ENCODE measurements at places on chromosomes 11 and 22.

- DNase-seq: no peak
Measured at GRCh38 chr11:3160252-3161031, 4.7 kb downstream of the OSBPL5 start.

- DNase-seq: no peak
Measured at GRCh38 chr11:124751391-124751740, 689 bp downstream of the VSIG2 start.

DNA sequence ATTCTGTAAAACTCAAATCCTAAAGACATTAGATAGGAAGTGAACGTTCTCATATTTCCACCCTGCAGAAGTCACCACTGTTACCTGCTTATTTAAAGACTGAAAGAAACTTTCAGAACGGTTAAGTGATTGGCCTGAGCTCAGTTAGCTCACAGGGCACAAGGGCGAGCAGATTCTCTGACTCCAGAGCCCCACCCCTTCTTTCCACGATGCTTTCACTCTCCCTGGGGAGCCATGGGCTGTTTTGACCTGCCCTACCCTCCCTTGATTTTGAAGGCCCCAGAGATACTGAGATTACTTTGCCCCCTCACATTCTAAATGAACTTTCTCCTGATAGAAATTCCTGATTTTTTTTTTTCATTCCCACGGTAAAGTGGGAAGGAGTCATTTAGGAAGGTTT, 33.9 kb downstream of the ARHGAP1 start:
- DNase-seq: no peak

GRCh38 chr11:75982309-75982708, 167.3 kb downstream of the UVRAG start:
- DNase-seq: no peak

DNA sequence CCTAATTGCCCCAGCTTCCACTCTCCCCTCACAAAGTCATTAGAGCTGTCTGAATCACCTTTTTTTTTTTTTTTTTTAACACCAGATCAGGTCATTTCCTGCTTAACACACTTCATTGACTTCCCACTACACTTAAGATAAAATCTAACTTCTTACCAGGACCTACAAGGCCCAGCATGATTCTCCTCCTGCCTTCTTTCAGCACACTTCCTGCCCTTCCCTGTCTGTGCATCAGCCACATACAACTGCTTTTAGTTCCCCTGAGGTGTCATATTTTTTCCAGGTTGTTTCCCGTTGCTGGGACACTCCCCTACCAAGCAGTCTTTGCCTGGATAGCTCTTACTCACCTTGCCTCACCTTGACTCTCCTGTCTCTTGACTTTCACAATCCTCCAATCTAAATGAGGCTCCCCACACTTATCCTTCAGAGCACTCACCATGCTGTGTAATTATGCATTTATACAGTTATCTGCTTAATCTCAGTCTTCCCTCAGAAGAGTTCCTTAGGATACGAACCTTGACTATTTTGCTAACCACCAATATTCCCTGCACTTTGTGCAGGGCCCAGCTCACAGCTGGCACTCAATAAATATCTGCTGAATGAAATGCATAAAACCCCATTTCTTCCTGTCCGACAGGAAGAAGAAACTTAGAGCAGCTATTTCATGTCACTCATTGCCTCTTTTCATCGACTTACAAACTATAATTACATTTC, 96.6 kb upstream of the AKIP1 start:
- no peak for DNase-seq

DNA sequence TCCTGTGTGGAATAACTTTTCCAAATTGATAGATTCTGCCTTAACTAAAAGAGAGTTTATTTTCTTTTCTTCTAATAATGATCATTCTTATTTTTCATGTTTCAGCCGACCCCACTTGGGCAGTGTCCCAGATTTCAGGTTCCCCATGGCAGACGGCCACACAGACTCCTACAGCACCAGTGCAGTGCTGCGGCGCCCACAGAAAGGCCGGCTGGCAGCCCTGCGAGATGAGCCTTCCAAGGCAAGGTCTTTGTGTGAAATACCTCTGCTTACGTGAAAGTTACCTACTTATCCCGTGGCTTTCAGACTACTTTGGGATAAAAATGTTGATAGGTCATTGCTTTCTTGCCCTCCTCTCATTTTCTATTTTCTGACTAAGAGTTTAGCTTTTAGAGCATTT, 59.3 kb upstream of the CTTN start:
- no peak for DNase-seq

- DNase-seq: no peak
Measured at GRCh38 chr11:74462631-74463030, 4.7 kb downstream of the KCNE3 start.

DNA sequence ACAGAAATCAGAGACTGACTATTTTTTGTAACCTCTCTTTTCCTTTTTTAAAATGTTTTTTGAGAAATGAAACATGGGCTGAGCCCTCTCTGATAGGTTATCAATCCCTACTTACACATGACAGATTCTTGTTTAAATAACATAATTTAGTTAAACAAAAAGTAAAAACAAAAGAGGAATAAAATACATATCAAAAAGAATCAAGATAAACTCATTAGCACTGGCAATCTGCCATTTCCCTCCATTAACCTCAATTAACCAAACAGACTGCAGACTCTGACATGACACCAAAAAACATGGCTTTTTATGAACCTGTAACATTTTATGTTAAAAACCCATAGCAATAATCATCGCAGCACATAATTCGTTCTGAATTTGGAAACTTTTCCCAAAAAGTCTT, 284.4 kb upstream of the MTNR1B start:
- DNase-seq: no peak

DNA sequence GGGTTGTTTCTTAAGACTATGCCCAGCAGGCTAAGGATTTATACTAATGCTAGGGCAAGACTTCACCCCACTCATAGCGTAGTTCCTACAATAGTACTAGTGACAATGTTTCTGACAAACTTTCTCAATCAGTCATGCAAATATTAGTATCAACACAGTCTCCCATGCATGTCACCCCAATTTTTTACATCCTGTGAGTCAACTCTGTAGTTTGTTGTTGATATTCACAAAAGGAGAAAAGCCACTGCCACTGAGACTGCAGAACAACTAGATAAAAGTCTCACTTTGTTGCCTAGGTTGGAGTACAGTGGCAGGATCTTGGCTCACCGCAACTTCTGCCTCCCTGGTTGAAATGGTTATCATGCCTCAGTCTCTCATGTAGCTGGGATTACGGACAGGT, 155.2 kb downstream of the RBFOX2 start:
- DNase-seq: no peak

GRCh38 chr11:32090545-32091370, at the start of gene RCN1:
Gene RCN1 (plus strand): TSS chr11:32091074. CDS start chr11:32091197, 123 bp downstream.
- DNase-seq: peak; percentile 11

DNA sequence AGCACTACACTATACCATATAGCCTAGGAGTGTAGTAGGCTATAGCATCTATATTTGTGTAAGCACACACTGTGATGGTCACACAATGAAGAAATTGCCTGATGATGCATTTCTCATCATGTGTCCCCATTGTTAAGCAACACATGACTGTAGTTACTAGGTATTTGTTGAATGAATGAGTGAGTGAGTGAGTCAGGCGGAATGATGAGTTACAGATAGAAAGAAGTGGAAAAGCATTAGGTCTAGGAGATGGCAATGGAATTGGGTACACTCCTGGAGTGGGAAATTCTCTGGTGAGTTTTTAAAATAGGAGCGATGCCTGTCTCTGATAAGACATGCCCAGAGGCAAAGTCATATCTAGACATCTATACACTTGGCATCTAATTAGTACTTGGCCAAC, 160.5 kb upstream of the TBCEL start:
- DNase-seq: no peak

GRCh38 chr22:20523086-20523983, 15.9 kb downstream of the MED15 start:
- DNase-seq: no peak

GRCh38 chr22:19903513-19903912, 38.1 kb upstream of the COMT start:
- DNase-seq: no peak

GRCh38 chr11:125750629-125751028, 4.5 kb downstream of the PATE1 start:
- no peak for DNase-seq

DNA sequence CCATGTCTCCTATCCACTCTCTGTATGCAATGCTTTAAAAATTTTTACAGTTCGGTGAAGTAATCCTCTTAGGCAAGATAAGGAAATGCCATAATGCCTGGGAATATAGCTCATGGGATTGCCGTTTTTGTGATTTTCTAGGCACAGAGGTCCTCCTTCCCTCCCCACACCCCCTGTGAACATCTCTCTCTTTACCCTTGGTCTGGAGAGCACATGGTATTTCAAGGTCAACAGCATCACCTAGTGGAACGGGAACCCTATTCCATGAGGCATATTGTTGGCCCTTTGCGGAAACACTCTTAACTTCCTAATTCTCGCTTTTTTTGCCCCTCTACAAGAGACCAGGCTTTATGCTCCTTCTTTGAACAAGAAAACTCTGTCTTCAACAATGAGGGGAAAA, 8.8 kb downstream of the NXPE4 start:
- no peak for DNase-seq

DNA sequence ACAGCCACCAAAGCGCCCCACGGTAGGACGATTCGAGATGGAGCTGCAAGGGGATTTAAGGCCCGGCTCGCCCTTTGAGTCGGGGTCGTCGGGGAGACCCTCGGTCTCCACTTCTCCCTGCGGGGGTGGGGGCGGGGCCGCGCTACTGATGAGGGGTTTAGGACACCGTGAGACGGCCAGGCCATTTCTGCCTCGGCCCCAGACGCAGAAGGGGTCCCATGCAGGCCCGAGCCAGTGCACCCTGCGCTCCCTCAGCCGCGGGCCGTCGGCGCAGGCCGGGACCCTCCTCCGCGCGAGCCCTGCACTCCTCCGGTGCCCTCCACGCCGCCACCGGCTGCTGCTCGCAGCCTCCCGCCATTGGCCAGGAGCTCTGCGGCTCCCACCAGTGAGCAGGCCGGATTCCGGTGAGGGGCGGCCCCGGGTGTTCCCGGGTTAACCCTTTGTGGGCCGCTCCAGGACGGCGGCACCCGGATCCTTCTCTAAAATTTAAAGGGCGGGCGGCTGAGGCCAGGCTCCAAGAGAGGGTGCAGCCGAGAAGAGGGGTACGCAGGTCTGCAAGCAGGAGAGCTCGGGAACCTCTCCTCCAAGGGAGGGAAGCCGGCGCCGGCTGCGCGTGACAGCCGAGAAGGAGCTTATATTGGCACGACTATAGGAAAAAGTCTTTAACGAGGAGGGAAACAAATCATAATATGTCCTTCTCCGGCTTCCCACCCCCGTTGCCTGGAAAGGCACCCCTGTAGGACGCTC, 18.0 kb downstream of the CREB3L1 start:
- DNase-seq: no peak

GRCh38 chr11:3152471-3153110, 12.5 kb downstream of the OSBPL5 start:
- no peak for DNase-seq
